ENCODE measurements at places on chromosomes 6 and 20.

DNA sequence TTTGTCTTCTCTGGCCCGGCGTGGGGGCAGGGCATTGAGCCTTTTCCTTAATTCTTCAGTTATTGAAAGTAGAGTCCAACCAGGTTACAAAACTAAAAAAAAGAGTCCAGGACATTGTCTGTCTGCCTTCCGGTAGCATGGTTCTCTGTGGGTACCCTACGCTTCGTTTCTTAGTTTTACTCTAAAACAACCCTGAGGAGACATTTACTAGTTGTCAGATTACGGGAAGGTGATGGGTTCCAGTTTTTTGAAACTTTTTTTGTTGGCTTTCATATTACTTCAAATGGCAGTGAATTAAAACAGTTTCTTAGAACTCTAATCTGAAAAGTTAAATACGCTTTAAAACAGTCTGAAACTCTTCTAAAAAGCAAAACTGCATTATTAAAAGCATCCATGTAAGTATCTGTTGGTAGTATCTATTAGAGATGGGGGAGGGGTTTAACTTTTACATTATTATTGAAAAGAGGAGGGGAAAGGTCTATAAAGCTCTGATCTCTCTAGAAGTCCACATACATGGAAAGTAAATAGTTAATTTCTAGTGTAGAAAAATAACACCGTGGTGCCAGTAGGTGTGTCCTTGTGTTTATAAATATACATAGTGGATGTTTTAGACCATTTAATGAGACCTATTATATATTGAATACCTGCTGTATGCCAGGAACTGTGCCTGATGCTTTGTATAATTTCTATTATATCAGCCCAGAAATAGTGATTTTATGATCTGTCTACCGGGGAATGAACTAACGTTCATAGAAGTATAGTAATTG lies 2.2 kb downstream of the BICRAL start:
- no peak for DNase-seq

DNA sequence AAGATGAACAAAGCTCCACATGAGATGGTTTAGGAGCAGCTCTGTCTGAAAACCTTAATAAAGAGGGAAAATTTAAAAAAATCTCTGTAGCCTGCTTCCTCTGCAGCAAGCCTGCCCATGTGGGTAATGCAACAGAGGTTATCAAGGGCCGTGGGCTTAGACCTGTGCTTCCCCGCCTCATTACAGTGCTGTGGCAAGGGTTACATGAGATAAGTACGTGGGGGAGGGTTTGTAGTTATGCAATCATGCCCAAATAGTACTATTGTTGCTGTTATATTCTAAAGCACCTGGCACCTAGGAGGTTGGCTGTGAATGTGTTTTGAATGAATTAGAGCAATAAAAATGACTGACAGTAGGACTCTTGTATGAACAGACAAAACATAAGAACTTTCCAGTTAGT lies 68.3 kb downstream of the PKHD1 start:
- no peak for DNase-seq

DNA sequence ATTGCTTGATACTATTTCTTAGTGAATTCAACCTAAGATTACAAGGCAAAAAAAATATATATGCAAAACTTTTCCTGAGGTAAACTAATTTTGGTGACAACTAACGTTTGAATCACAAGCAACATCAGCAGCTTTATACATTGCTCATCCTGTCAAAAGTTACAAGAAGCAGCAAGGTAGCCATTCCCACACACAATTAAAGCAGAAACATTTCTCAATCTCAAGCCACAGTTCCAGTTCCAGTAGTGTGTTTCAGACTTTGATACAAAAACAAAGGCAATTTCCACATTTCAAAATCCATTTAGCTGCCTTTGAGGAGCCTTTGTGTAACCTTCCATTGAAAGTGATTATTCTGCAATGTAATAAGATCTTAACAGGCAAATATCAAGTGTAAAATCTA lies 191.0 kb downstream of the WDR27 start:
- no peak for DNase-seq

DNA sequence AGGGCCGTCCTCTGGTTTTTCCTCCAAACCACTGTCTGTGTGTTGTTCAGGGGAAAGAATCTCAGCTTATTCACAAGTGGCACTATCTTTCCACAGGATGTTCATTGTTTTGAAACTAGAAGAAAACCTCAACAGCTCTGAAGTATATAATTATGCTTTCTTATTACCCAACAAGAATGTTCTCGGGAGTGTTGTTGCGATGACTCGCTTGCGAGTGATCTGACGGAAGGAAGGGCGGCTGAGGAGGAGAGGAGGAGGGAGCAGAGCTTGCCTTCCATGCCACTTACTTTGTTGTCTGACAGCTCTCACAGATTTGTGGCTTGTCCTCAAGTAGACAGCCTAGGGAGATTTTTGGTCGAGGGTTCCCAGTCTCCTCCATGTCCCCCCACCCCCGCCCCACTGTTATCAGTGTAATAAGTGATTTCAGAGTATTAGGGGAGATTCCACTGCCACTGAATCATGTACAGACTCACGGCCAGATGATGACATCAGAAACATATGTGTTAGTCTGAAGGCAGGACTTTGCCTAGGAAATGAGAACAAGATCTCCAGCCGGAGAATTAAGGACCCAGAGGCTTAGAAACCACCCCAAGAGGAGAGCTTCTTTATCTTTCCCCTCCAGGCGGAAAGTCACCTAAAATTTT lies 80.7 kb upstream of the CCN6 start:
- no peak for DNase-seq

GRCh38 chr20:35447082-35447789 lies 8.2 kb upstream of the CEP250 start:
- peak; percentile 97 for DNase-seq

GRCh38 chr6:40894962-40895799 lies 143.8 kb downstream of the UNC5CL start:
- peak; percentile 35 for DNase-seq

DNA sequence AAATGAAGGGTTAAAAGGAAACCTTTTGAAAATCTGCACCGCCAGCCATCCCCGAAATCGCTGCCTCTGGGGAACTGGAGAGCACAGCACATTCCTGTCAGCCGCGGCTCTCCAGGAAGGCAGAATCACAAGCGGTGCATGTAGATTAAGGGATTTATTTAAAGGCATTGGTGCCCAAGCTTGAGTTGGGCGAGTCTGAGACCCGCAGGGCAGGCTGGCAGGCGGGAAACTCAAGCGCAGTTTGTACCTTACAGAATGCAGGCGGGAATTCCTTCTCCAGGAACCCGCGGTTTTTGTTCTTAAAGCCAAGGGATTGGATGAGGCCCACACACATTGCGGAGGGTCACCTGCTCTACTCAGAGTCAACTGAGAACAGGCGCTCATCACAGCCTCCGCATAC lies 10.8 kb downstream of the GPR31 start:
- no peak for DNase-seq

Measured in posterior cingulate gyrus (tissue), 11 donors.